ENCODE measurements at places on chromosomes 16 and 17. TPM values are rescaled to one million over a fixed set of nuclear protein-coding genes. Genes with fewer than 3 reads are reported as not detected.

DNA sequence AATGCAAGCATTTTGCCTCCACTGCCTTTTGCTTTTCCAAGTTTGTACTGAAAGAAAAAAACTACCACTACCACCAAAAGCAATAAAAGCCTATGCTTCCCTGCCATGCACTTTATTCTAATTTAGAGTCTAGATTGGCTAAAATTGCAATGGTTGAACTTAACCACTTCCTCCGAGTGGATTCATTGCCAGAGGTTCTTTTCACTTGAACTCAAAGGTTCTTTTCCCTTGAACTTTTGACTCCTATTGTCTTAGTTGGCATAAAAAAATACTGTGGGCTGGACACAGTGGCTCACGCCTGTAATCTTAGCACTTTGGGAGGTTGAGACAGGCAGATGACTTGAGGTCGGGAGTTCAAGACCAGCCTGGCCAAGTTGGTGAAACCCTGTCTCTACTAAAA lies 319.8 kb upstream of the GOT2 start:
- no peak for DNase-seq

DNA sequence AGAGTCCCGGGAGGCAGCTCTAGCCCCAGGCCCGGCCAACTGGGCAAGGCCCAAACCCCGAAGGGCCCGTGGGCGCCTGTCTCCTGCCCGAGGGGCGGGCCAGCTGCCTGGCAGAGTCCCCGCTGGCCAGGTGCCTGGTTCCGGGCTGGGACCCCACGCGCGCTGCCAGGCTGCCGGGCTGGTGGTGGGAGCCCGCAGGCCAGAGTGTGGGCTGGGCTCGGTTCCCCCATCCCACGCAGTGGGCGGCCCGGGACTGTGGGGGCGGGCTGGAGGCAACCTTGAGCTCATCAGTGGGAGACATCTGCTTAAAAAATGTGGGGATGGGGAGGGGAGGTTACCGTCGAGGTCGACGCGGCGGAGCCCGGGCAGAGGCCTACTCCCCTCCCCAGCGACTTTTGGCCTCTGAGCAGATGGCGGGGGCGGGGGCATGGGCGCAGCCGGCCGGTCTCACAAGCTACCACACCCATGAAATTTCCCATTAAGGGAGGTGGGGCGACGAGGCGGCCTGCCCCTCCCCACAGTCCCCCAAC lies 176.4 kb upstream of the GSE1 start:
- DNase-seq, result no peak

Gene BAHCC1
- total RNA-seq, result not detected

- no peak for DNase-seq
Measured at GRCh38 chr17:77160091-77160874, 19.5 kb downstream of the SEC14L1 start.

- no peak for DNase-seq
Measured at GRCh38 chr17:72590882-72591281, 470.1 kb downstream of the SOX9 start.

- DNase-seq, result peak; percentile 64
Measured at GRCh38 chr16:21083729-21084268, 66.8 kb downstream of the DNAH3 start.

DNA sequence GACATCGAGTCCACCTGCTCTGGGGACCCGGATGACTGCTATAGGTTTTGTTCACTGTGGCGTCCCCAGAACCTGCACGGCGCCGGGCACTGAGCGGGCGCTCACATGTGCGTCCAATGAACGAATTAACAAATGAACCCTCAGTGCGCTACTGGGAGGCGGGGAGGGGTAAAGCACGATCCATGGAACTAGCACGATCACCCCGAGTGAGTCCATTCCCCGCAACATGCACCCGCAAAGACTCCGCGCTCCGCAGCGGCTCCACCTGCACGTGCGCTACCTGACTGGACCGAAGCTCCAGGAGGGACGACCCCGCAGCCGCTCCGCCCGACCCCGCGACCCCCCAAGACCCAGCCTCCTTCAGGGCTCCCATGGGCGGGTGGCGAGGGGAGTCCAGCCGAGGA lies 491 bp downstream of the TRAP1 start:
- peak; percentile 50 for DNase-seq

GRCh38 chr16:177981-178667 lies 1.6 kb downstream of the HBA1 start:
- DNase-seq, result no peak
